DMS 273 treated with DMSO at 0.1 percent for 48 hours (cell line): ENCODE measurements at places on chromosomes 5 and 9.

GRCh38 chr9:86352440-86353077 lies 1.7 kb downstream of the TUT7 start:
- DNase-seq: no peak

DNA sequence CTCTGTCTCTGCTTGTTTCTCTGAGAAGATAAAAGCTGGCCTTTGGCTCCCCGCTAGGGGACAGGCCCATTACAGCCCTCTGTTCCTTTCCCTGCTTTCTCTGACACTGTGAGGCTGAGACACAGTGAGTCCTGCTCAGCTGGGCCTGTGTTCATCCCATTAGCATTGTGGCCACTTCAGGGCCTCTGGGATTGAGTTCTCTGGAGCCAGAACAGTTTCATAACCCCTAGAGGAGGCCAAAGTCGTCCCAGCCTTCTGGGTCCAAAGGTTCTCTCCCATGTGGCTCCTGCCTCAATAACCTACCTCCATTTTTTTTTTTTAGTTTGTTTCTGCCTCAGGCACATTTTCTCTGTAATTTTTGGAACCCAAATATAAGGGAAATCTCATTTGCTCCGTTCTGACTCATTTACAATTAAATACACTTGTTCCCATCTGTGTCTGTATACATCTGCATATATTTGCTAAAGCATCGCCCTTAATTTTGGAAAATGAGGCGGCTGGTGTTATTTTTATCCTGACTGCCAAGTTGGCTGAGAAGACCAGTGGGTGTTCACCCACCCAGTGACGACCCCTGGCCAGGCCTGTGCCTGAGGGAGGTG lies 27.3 kb upstream of the CTNNA1 start:
- DNase-seq: no peak

DNA sequence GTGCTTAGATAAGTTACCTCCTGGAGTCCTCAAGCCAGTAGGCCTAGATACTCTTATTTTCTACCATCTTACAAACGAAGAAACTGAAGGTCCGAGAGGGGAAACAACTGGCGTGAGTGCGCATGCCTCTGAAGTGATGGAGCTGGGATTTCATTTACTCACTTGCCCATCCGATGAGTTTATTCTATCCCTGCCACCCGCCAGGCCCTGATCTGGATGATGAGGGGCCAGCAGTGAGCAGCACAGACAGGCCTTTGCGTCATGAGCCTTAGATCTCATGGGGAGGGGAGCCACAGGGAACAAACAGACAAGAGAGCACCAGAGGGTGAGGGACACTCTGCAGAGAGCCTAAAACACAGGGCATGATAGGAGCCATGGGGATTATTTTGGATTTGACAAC lies 34.1 kb upstream of the SLC2A8 start:
- no peak for DNase-seq

DNA sequence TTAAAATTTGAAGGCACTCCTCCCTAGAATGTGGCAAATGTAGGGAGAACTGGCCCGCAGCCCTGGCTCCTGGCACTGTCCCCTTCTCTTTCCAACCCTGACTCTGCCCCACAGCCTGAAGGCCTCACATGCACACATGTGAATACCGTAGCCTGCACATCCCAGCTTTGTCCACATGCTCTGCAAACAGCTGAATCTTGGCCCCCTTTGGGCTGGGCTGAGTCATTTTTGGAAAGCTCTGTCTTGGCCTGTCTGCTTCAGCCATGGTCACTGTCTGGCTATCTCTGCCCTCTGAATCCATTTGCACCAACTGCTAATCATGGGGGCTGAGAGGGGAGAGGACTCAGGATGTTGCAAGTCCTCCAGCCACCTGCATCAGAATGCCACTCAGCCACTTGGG lies 22.1 kb upstream of the GALNT10 start:
- no peak for DNase-seq

- DNase-seq: no peak
Measured at GRCh38 chr5:71932655-71933338, 174.5 kb upstream of the MAP1B start.

DNA sequence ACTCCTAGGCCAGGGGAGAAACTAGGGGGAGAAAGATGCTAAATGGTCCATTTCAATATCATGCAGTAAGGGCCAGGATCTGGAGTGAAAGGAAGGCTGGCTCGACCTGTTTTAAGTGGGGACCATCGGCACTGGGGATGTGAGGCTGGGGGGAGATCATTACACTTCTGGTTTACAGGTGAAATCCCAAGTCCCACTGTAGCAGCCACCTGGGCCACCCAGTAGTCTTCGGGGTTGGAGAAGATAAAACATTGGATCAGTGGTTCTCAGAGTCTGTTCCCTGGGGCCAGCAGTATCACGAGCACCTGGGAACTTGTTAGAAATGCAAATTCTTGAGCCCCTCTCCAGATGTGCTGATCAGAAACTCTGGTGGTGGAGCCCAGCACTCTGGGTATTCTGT lies 111.3 kb upstream of the ALDH1B1 start:
- DNase-seq: no peak

GRCh38 chr5:123546657-123547056 lies 34.7 kb downstream of the CSNK1G3 start:
- no peak for DNase-seq

GRCh38 chr9:125835655-125836054 lies 88.5 kb downstream of the PBX3 start:
- DNase-seq: no peak

DNA sequence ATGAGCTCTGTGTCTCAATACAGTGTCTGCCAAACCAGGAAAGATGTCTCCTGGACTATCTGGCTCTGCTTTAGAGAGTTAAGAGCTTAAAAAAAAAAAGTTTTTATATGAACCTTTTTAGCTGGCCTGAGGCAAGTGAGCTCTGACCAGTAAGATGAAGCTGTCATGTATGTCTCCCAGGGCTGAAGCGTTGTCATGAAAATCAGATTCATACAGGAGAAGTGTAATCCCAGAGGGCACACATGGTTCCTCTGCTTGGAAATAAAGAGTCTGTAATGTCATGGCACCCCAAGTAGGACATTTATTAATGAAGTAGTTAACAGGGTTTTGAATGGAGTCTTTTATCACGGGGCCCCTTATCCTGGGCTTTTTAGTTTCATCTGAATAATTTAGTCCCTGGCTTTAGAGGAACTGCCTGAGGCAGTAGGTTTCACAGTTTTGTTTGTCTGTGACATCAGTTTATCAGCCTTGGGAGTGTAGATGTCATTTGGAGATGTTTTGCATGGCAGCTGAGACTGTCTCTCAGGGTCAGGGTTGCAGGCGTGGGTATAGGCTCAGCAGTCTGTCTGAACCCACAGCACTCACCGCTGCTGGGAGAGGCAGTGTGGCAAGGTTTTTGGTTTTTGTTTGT lies 223.3 kb downstream of the DIRAS2 start:
- DNase-seq: no peak

- no peak for DNase-seq
Measured at GRCh38 chr5:143248391-143248790, 155.1 kb downstream of the NR3C1 start.

- DNase-seq: no peak
Measured at GRCh38 chr9:84304166-84304565, 36.4 kb downstream of the SLC28A3 start.

DNA sequence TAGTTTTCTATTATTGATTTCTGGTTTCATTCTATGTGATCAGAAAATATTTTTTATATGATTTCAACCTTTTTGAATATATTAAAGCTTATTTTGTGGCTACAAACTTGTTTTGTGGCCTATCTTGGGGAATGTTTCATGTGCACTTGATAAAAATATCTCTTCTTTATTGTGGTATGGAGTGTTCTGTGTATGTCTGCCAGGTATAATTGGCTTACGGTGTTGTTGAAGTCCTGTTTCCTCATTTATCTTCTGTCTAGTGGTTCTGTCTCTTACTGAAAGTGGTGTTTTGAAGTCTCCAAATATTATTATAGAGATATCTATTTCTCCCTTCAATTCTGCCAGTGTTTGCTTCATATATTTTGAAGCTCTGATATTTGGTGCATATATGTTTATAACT lies 9.6 kb downstream of the CARD19 start:
- no peak for DNase-seq

GRCh38 chr5:80753712-80754111 lies 98.9 kb upstream of the DHFR start:
- DNase-seq: no peak

GRCh38 chr5:139789116-139789844 lies 6.3 kb upstream of the PSD2 start:
- DNase-seq: no peak

GRCh38 chr5:16619136-16619535 lies 2.3 kb upstream of the RETREG1 start:
- no peak for DNase-seq

GRCh38 chr5:125228363-125229070 lies 482.1 kb upstream of the ZNF608 start:
- no peak for DNase-seq

- no peak for DNase-seq
Measured at GRCh38 chr9:124267271-124267807, 9.6 kb downstream of the NEK6 start.

GRCh38 chr5:43422143-43422542 lies 10.0 kb upstream of the CCL28 start:
- no peak for DNase-seq

DNA sequence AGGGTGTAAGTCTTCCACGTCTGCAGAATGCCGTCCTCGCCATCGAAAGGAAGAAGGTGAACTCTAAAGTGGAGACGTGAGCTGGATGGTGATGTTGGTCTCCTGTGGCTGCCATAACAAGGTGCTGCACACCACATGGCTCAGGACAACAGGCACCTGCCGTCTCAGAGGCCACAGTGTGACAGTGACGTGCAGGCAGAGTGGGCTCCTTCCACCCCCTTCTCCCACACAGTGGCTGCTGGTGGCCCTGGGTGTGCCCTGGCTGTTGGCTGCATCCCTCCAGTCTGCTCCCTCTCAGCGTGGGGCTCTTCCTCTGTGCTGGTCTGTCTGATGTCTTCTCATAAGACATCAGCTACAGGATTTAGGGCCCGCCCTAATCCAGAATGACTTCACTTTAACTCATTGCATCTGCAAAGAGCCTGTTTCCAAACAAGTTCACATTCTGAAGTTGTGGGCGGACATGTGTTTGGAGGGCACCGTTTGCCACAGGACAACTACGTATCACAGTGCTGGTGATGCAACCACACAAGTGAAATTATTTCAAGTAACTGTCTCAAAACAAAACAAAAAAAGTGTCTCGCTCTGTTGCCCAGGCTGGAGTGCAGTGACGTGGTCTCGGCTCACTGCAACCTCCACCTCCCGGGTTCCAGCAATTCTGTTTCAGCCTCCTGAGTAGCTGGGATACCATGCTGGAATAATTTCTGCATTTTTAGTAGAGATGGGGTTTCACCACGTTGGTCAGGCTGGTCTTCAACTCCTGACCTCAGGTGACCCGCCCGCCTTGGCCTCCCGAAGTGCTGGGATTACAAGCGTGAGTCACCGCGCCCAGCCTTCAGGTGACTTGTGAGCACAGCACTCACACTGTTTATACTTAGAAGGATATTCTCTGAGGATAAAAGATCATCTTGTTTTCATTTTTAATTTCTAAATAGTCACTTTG lies 31.2 kb upstream of the CLPTM1L start:
- DNase-seq: no peak

- no peak for DNase-seq
Measured at GRCh38 chr5:17852111-17852510, 217.9 kb downstream of the TAF11L14 start.

- DNase-seq: no peak
Measured at GRCh38 chr9:7592321-7593316, 207.0 kb downstream of the DMAC1 start.

GRCh38 chr5:72597456-72597948 lies 90.3 kb upstream of the ZNF366 start:
- no peak for DNase-seq

- DNase-seq: no peak
Measured at GRCh38 chr5:180141068-180141660, 67.8 kb downstream of the RASGEF1C start.

DNA sequence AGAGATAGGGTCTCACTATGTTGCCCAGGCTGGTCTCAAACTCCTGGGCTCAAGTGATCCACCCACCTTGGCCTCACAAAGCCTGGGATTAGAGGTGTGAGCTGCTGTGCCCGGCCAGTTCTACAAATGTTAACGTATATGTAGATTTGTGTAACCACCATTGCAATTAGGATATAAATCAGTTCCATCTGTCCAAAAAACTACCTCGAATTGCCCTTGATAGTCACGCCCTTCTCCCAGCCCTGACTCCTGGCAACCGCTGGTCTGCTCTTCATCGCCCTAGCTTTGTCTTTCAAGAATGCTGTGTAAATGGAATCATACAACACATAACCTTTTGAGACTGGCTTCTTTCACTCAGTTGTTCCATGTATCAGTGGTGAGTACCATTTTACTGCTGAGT lies 46.1 kb upstream of the PPARGC1B start:
- DNase-seq: no peak

- no peak for DNase-seq
Measured at GRCh38 chr9:69548681-69549080, 123.5 kb downstream of the APBA1 start.

DNA sequence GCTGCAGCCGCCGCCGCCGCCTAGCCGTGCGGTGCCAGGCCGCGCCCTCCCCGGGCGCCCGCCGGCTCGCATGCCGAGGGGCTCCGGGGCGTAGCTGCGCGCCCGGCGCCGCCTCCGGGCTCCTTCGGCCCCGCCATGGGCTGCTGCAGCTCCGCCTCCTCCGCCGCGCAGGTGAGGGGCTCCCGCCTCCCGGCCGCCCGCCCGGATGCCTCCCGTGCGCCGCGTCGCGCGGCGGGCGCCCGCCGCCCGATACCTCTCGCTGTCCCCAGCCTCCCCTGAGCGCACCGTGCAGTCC lies 230 bp downstream of the SLC44A1 start:
- DNase-seq: no peak

GRCh38 chr5:24376210-24376609 lies 268.6 kb downstream of the CDH10 start:
- DNase-seq: no peak

DNA sequence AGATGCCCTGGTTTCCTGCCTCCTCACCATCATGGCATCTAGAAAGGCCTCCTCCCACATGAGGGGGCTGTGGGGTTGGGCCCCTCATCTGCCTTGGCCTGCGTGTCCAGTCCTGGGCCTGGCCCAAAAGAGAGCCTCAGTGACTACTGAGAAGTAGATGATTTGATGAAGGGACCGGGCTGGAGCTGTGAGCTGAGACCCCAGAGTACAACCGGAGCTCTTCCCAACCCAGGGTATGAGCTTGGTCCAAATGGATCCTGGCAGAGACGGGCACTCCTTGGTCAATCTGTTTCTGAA lies 62.9 kb downstream of the FGF18 start:
- DNase-seq: no peak

DNA sequence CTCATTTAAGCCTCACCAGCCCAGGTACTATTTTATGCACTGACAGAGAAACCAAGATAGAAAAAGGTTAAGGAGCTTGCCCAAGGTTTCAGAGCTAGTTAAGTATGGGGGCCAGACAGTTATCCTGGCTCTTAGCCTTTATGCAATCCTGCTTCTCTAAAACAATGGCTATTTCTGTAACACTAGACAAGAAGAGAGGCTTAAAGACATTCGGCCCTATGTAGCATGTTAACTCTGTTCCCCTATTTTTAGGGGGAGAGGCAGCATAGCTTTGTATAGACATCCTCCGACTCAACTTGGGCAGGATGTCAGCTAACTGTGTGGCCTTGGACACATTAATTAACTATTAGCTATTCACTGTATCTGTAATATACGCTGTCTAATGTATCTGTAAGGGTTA lies 54.6 kb downstream of the LHFPL2 start:
- no peak for DNase-seq

- DNase-seq: no peak
Measured at GRCh38 chr5:3310541-3311261, 284.9 kb upstream of the IRX1 start.

GRCh38 chr9:110468950-110469349 lies 110.6 kb downstream of the SVEP1 start:
- DNase-seq: no peak
